ENCODE measurements at places on chromosomes 4 and X. TPM values are rescaled to one million over a fixed set of nuclear protein-coding genes. Genes with fewer than 3 reads are reported as not detected.

The SPANXN4 gene
- not detected for total RNA-seq

The GPC3 gene
- total RNA-seq = 2.7 TPM

GRCh38 chr4:158801677-158802076, 32.9 kb downstream of the FNIP2 start:
- no peak for ATAC-seq

DNA sequence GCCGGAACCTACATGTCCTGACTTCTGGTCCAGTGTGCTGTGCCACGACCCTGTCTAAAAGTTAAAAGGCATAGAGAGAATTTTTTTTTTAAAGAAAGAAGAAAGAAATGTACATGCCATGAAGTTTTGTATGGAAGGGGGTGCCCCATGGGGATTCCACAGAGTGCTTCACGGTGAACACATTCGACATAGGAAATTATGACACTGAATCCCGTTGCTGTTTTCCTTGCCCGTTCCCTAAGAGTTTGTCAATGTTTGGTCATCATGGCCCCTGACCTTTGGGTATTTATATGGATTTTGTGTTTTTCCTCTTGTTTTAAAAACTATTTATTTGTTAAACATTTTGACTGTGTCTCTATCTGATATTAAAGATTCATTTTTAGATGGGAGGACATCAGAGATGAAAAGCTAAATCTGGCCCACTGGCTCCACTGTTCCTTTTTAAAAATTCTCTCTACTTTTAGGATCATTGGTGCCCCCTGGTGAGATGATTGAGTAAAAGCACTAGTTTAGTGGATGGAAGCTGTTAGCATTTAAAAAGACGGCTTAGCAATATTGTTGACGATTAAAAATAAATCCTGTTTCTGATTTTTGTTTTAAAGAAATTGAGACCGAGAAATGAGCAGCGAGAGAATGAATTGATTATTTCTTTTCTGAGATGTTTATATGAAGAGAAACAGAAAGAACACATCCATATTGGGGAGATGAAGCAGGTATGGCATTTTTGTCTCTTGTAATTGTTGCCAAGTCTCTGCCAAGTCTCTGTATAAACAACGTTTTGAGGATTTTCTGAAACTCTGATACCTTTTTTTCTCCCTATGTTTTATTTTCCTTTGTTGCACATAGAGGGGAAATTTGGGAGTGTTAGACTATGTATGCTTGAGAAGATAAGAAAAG, 75.0 kb downstream of the PTTG2 start:
- ATAC-seq = no peak

DNA sequence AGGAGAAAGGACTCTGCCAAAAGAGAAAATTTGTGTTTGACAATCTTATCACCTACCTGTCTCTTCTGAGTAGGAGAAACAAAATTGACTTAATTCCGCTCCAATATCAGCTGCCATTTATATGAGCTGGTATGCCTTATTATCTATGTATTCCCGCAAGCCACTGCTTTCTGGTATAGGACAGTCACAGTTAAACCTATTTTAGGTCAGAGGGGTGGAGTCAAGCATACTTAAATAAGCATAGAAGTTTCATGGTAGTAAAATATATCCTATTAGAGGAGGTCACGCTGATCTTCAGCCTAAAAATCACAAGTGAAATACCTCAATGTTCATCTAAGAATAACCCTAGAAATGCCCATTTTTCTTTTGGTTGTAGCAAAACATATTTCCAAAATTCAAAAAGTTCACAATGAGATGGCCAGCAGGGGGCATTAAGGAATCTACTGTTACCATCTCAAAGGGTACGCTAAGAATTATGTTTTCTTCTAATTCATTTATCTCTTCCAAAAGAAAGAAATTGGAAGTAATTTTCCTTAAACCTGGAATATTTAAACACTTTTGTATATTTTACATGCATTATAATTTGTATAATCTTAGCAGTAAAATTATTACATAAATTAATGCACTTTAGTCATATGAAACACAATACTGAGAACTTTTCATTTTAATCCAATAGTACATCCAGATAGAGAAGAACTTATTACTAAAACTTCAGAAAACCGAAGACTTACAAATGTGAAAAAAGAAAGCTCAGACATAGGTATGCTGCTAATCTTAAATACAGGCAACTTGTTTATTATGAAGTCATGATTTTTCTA, 10.5 kb downstream of the PPAT start:
- ATAC-seq = no peak

GRCh38 chr4:144357975-144358374, 217.5 kb upstream of the GYPA start:
- no peak for ATAC-seq

DNA sequence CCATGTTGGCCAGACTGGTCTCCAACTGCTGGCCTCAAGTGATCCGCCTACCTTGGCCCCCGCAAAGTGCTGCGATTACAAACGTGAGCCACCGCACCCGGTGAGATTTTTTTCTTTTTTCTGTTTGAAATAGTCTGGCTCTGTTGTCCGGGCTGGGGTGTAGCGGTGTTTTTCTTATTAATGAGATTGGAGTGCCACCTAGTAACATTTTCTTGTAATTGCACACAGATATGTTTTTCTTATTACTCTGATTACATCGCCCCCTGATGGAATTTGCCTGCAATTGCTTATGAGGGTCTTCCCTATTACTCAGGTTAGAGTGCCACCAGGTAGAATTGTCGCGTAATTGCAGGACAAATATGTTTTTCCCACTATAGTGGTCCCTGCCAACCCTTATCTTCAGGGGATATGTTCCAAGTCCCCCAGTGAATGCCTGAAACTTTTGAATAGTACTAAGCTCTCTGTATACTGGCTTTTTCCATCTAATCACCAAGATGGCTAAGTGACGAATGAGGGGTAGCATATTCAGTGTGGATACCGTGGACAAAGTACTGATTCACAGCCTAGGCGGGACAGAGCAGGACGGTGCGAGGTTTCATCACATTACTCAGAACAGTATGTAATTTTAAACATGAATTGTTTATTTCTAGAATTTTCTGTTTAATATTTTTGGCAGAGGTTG, 8.6 kb upstream of the PDHA1 start:
- no peak for ATAC-seq

DNA sequence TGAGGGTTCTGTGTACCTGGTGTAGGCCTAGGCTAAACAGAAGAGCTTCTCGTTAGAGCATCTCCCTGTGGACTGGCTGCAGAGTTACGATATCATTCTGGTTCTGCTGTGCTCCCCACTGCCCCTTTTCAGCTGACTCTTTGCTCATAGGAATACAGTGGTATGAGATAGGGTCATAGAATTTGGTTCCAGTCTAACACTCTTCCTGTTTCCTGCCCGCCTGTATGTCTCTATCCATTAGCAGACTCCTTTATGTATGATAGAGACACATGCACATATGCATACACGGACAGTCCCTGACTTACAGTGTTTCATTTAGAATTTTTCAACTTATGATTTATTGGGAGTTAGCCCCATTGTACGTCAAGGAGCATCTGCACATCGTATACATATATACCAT, 15.3 kb downstream of the RNF4 start:
- no peak for ATAC-seq

The SPACA5B gene
- not detected for total RNA-seq

The COL4A5 gene
- total RNA-seq = 9.0 TPM

- ATAC-seq = no peak
These were observed 53.8 kb downstream of the CPLX1 start for GRCh38 chr4:772118-772517.

- ATAC-seq = no peak
These were observed 193.5 kb upstream of the NEIL3 start for GRCh38 chr4:177116161-177116560.

The MAGEE2 gene
- total RNA-seq = 0.33 TPM

- no peak for ATAC-seq
These were observed 29.0 kb downstream of the CHST7 start for GRCh38 chrX:46602468-46603102.

DNA sequence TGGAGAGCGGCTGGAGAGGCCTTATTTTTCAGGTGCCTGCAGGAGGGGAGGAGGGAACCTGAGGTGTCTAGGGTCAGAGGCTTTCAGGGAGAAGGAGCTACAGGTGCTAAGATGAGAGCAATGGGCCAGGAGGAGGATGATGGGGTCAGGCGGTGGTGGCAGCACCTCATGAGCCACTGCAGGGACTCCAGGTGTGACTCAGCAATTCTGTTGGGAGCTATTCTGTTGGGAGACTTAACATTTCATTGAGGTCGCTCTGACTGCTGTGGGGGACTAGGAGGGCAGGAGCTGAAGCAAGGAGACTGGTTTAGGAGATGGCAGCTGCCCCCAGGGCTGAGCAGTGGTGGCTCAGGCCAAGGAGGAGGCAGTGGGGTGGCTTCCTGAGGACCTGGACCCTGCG, 65.0 kb downstream of the CLDN34 start:
- ATAC-seq = no peak

Measured in motor neuron (in vitro differentiated cells).